GM23248 (cell line): ENCODE measurements at places on chromosomes 1 and 21. TPM values are rescaled to one million over a fixed set of nuclear protein-coding genes. Genes with fewer than 3 reads are reported as not detected.

The B3GALT5 gene
- total RNA-seq, result not detected in 2 replicates

DNA sequence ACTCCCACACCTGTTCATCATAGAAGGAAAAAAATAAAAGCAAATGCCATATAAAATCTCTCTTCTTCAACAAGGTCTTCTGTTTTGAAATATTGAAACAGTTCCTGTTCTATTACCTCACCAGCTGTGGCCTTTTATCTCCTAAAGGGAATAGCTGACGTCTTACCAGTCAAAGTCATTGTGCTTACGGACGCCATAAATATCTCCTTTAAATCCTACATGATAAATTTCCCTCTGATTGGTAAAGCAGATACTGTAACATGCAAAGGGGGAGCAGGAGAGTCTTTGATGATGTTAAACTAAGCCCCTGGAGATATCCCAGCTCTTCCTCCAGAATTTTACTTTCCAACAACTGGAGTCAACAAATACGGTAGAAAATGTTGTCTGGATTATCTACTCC is 168.4 kb downstream of the ZC3H11B start:
- DNase-seq, result no peak

GRCh38 chr21:20308586-20309315 is 689.5 kb upstream of the NCAM2 start:
- DNase-seq, result no peak

GRCh38 chr21:43318841-43319781 is 107.8 kb downstream of the SIK1 start:
- DNase-seq, result peak; percentile 88

DNA sequence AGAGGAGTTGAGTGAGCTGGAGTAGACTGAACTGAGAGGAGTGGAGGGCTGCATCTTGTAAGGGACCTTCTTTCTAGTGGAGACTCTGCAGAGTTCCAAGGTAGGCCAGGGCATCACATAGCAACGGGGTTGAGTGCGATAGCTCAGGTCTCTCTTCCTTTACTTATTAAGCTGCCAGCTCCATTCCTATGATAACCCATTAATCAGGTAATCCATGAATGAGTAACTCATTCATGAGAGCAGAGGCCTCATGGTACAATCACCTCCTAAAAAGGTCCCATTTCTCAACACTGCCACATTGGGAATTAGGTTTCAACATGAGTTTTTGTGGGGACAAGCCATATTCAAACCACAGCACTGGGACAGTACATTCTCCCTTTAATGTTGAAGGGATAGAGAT is 21.3 kb downstream of the VN1R5 start:
- no peak for DNase-seq

- peak; percentile 9 for DNase-seq
Measured at GRCh38 chr1:204961765-204962419, 81.1 kb upstream of the CNTN2 start.

DNA sequence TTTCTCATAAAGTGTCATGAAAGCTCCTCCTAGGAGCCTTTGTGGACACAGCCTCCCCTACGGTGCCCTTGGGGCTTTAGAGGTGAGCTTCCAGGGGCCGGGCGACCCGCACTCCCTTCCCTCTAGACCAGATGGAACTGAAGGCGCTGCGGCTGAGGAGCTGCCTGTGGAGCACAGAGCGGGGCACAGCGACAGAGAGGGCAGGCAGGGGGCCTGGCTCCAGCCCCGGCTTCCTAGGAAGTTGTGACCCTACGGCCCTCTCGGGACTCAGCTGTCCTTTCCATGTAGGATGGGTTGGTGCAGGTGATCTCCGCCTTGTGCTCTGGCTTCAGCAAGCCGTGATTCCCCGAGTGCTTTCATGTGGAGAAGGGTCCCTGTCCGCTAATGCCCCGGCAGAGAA is 23.6 kb upstream of the NEK2 start:
- DNase-seq, result no peak

DNA sequence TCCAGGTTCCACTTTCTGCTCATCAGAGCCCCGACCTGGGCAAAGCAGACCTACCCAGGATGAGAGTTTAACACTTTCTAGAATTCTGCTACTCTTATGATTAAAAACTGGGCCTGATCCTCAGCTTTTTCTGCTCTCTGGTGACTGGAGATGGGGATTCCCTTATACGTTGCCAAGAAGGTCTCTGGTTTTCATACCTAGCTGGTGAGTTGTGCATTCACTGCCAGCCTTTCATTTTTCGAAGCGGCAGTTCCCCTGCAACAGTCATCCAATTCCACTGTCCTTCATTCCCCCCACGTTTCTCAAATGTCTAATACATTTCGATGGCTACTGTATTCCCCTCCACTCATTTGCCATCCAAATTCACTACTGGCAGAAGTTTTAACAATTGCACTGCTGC is 135.3 kb downstream of the ADSS2 start:
- peak; percentile 63 for DNase-seq

The KRTAP12-2 gene
- not detected in 2 replicates for total RNA-seq

The LMX1A gene
- total RNA-seq, result not detected in 2 replicates

DNA sequence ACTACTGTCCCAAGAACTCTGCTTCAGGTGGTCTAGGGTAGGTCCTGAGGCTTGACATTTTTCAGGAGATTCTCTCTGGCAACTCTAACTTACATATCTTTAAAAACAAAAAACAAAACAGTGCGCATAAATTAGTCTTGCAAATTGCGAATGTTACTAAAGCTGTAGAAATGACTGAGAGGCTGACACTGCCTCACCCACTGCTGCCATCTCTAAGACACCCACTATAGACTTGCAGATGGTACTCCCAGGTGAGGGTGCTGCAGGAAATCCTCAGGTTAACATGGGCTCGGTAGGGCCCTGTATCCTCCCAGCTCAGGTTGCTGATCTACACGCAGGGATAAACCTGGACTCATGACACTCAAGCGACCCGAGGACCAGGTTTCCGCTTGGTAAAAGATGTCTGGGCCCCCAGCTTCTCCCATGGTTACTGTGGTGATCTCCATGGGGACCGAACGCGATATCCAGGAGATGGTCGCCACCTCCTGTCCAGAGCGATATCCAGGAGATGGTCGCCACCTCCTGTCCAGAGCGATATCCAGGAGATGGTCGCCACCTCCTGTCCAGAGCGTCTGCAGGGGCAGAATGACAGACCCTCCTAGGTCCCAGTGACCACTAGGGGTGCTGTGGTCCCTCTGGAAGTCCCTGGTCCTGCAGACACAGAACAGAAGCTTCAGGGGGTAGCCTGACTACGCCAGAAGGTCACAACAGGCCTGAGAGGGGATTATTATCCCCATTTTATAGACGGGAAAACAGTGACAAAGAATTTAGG is 16.2 kb upstream of the LY9 start:
- no peak for DNase-seq

DNA sequence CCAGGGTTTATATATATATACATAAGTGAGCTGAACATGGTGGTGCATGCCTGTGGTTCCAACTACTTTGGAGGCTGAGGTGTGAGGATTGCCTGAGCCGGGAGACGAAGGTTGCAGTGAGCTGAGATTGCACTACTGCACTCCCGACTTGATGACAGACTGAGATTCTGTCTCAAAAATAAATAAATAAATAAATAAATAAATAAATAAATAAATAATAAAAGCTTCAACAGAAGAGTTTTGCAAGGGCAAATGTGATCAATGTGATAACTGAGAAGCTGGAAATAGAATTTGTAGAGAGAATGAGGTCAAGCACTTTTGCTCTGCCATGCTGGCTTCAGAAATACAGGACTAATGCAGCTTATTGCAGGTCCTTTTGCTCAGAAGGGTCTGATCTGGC is 855.8 kb upstream of the PRMT6 start:
- no peak for DNase-seq

DNA sequence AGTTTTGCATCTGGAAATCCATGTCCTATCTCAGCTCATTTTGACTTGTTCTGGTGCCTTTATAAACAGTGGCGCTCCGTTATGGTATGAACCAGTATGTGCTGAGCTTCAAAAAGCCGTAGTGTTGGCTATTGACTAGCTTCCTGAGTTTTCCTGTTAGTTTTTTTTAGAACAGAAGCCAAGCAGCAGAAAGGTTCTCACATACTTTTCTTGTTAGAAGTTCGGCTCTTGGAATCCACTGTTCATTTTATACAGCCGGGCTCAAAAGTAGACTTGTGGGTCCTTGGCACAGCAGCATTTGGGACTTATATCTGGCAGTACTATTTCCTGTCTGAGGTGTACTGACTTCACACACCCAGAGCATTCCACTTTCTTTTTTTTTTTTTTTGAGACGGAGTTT is 63.8 kb downstream of the TBCE start:
- peak; percentile 4 for DNase-seq

DNA sequence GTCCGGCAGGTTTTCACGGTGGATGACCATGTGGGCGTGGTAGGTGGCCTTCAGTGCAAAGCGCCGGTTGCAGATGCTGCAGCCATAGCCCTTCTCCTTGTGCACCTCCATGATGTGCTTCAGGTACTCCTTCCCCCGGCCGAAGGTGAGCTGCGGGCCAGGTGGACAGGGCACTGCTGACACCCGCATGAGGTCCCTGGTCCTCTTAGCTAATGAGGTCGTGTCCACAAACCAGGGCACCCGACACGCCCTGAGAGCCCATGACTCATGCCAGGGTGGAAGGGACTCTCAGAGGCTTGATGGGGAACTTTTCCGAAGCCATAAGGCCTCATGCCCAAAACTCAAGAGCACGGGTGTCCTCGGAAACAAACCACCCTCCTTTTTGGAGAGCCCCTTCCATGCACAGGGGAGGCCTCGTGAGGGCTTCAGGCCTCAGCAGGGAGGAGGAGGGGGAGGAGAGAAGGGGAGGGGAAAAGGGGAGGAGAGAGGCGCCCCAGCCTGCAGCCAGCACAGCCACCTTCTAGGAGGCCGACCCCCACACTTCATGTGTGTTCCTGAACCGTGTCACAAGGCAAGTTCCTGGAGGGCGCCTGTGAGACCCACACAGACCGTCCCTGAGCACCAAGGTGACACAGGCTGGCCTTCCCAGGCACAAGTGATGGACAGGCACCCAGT is 54.4 kb upstream of the RIPK4 start:
- DNase-seq, result peak; percentile 11

DNA sequence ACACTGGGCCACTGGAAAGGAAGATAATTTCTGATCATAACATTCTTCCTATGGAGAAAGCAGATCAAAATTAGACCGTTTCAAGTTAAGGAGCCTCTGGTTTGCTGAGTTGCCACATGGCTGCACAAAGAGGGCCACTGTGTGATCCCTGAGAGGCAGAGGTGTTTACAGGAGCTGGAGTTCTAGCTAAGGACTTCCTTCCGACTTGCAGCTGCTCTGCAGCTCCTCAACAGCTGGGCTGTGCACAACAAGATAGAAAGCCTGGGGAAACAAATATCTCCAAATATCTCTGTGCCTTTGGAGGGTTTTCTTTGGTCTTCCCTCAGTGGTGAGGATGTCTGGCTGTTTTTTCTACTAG is 26.8 kb downstream of the GADD45A start:
- DNase-seq, result no peak

GRCh38 chr21:42251654-42252324 is 32.8 kb downstream of the ABCG1 start:
- no peak for DNase-seq

GRCh38 chr1:171935664-171936063 is 94.4 kb downstream of the DNM3 start:
- peak; percentile 15 for DNase-seq

DNA sequence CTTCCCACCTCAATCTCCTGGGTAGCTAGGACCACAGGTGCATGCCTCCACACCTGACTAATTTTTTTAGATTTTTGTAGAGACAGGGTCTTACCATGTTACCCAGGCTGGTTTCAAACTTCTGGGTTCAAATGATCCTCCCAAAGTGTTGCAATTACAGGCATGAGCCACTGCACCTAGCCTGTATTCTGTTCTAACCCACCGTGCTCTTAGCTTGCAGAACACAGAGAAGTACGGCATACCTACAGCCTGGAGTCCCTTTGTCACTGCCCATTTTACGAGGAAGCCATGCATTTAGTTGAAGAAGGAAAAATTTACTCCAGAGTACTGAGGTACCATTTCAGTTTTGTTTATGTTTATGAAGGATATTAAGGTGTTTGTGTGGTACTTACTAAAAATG is 29.7 kb upstream of the NEXN start:
- no peak for DNase-seq

The B3GALT2 gene
- total RNA-seq, result 4.7 and 4.8 TPM in 2 replicates

The ELF3 gene
- total RNA-seq, result under 0.01 TPM in 1 of 2 replicates, not detected in the other

DNA sequence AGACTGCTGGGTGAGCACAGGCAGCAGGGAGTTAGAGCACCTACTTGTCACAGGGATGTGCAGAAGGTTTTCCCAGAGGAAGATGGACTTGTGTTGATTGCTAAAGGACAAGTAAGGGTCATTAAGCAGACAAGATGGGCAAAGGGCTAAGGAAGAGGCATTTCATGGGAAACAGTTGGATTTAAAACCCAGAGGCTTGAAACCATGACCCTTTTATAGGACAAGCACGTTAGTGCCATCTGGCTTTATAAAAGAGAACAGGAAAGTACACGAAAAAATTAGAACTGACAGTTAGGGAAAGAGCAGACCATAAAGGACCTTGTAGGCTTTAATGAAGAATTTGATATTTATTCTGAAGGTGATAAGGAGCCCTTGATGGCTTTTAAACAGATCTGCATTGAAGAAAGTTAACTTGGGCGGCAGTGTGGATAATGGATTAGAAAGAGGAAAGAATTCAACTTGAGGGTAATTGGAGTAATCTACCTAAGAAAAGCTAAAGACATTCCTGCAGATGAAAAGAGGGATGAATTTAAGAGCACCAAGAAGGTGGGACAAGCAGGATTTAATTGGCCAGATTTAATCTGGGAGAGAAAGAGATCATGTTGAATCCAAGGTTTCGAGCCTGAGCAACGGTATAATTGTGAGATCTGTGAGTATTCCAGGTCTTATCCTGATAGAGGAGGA is 68.6 kb downstream of the ZC3H11B start:
- peak; percentile 9 for DNase-seq

The IVL gene
- total RNA-seq, result 0.76 and 1.1 TPM in 2 replicates

DNA sequence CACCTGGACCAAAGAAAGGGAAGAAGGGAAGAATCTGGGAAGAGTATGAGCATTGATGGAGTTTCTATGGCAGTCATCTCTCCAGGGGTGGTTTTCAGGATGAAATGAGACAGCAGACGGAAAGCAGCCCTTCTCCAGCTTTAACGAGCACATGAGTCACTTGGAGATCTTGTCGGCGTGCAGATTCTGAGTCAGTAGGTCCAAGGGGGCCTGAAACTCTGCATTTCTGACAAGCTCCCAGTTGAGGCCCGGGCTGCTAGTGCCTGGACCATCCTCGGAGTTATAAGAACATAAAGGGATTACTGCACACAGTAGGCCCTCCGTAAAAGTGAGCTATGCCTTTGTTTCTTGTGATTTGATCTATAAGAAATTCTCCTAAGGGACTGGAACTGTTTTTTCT is 17.6 kb downstream of the HSPG2 start:
- DNase-seq, result peak; percentile 96

GRCh38 chr1:227540170-227541098 is 22.9 kb upstream of the ZNF678 start:
- DNase-seq, result no peak

GRCh38 chr1:221343607-221344006 is 398.3 kb downstream of the DUSP10 start:
- DNase-seq, result no peak

The SPRR3 gene
- not detected in 2 replicates for total RNA-seq

The KCNJ15 gene
- 1.2 and 2.1 TPM in 2 replicates for total RNA-seq
